ENCODE measurements at places on chromosomes 7 and 10. TPM values are rescaled to one million over a fixed set of nuclear protein-coding genes. Genes with fewer than 3 reads are reported as not detected.
A peak's percentile ranks its signal among the peaks of the same experiment; 100 is the strongest.

DNA sequence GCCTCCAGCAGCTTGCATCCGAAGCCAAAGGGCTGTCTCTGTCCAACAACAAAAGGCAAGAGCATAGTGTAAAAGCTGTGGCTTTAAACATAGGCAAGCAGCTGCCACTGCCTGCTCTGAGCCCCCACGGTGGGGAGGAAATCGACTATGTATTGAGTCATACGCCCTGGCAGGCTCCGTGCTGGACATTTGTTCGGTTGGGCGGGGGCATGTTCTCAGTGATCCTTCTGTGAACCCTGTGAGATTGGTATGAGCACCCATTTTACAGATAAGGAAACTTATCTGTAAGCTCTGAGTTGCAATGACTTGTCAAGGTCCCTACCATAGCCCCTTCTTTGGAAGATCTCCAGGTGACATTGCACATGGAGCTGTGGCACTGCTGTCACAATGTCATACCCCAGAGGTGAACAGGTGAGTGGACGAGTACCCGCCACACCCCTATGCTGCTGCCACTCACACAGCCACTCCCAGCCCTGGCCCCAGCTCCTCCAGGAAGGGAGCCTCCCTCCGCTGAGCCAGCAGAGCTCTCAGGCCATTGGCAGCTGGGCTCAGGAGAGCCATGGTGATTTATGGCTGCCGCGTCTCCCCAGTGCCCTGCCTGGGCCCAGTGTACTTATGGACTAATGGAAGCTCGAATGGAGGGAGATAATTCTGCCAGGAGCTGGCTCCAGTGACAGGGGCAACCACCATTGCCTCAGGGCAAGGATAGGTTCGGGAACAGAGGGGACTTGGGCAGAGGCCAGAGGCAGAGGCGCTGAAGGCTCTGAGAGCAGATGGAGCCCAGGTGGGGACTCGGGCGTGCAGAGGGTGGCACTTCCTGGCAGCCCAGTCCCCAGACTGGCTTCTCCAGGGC is 43.7 kb downstream of the UNC5B start:
- no peaks in the 10 kb centered on the region for H3K36me3 ChIP-seq
- no peaks in the 10 kb centered on the region for H3K27me3 ChIP-seq
- no peaks in the 10 kb centered on the region for H3K4me1 ChIP-seq
- H3K4me3 ChIP-seq = no peak overlapping the region

DNA sequence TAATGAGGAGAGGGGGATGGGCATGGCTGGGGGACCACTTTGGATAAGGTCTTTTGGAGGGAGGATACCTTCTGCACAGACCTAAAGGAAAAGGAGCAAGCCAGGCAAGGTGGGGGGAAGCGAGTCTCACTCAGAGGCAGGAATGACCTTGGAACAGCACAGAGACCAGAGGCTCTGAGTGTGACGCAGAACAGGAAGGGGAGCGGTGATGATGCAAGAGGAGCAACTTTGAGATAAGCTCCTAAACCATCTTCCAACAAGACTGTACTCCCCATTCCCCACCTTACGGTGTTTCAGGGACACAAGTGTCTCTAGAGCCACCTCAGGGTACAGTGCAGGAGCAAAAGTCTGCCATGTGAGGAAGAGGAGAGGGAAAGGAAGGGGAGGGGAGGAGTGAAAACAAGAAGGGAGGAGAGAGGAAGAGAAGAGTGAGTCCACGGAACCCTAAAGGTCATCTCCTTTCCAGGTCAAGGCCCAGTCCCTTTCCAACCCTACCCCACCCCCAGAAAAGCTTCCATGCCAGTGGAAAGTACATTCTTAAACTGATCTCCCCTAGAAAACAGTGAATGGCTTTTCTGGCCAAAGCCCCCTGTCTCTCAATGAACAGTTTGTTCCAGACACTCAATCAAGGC is 54.1 kb downstream of the JAZF1 start:
- H3K27ac ChIP-seq = peak overlapping the region; percentile 47
- DNase-seq = no peak
- H3K27me3 ChIP-seq = no peaks in the 10 kb centered on the region
- H3K4me3 ChIP-seq = no peak overlapping the region

DNA sequence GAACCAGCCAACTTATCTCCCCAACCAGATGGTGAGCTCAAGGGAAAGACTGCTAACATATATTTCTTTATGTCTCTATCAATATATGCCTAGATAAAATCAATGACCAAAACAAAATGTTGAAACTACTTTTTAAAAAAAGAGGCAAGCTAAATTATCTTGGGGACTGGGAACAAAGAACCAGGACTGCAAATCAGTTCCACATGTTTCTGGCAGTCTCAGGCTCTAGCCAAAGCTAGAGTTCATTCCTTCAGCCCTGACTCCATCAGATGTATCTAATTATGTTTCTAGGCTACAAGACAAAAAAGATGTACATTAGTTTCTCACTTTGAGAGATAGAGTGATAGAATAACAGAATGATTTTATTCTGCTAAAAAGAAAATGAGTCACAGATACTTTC is 1290.3 kb upstream of the SORCS1 start:
- H3K4me3 ChIP-seq = no peak overlapping the region
- H3K27ac ChIP-seq = no peak overlapping the region

- peaks cover 5% of the 10 kb centered on the region for H3K27me3 ChIP-seq
- no peaks in the 10 kb centered on the region for H3K36me3 ChIP-seq
- no peak overlapping the region for H3K27ac ChIP-seq
- H3K4me3 ChIP-seq = no peak overlapping the region
- no peaks in the 10 kb centered on the region for H3K4me1 ChIP-seq
Measured at GRCh38 chr10:130631142-130632096, 495.2 kb downstream of the GLRX3 start.

DNA sequence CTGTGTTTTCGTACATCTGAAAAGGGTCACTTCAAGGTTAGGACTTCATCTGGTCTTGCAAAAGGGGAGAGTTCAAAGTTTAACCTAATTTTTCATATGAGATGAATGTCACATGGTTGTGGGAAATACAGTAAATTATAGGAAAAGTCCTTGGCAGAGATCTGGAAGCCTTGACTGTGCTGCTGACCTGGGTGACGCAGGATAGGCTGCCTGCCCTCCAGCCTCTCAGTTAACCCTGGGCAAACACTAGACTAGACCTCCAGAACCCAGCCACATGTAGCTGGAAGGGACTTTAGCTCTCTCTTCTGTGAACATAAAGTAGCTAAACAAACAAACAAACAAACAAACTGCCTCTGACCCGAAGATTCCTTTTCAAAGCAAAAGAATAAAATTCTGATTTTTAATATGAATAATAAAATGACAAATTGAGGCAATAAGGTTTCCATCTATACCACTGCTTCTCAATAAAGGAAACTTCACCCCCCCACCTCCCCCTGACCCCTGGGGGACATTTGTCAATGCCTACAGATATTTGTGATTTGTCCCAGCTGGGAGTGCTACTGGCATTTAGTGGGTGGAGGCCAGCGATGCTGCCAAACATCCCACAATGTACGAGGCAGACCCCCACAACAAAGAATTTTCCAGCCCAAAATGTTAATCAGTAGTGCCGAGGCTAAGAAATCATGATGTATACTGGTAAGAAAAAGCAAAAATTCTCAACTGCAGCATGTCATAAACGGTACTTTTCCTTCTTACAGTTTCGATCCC is 75.2 kb upstream of the PRR15 start:
- H3K27ac ChIP-seq = no peak overlapping the region
- peaks cover 5% of the 10 kb centered on the region for H3K36me3 ChIP-seq
- no peak for DNase-seq

DNA sequence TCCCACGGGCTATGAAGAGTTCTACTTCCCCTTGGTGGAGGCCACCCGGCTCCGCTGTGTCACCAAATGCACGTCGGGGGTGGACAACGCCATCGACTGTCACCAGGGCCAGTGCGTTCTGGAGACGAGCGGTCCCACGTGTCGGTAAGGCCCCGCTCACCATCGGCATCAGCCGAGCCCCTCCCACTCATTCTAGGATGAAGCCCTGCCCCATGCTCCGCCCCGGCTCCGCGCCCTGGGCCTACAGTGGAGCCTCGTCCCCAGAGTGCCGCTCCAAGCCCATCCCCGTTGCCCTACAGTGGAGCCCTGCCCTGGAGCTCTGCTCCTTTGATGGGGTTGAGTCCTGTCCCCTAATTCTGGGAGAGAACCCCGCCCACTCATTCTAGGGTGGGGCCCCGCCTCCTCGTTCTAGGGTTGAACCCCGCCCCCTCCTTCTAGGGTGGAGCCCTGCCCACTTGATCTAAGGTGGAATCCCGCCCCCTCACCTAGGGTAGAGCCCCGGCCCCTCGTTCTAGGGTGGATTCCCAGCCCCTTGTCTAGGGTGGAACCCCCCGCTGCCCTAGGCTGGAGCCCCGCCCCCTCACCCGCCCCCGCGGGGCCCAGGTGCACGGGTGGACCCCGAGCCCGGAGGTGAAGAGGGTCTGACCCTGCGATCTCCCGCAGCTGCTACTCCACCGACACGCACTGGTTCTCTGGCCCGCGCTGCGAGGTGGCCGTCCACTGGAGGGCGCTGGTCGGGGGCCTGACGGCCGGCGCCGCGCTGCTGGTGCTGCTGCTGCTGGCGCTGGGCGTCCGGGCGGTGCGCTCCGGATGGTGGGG is 3.4 kb upstream of the MUC12 start:
- no peak overlapping the region for H3K27ac ChIP-seq
- peaks cover 20% of the 10 kb centered on the region for H3K27me3 ChIP-seq

GRCh38 chr10:99521765-99522469 is 10.8 kb upstream of the NKX2-3 start:
- no peak overlapping the region for H3K4me3 ChIP-seq
- DNase-seq = no peak
- peaks cover 5% of the 10 kb centered on the region for H3K4me1 ChIP-seq
- peaks cover 4% of the 10 kb centered on the region for H3K36me3 ChIP-seq

- no peak overlapping the region for H3K4me3 ChIP-seq
- no peak for DNase-seq
- no peaks in the 10 kb centered on the region for H3K36me3 ChIP-seq
- H3K27ac ChIP-seq = no peak overlapping the region
- no peaks in the 10 kb centered on the region for H3K4me1 ChIP-seq
Measured at GRCh38 chr10:34723750-34724149, 91.3 kb downstream of the PARD3 start.

The PIK3CG gene
- polyA plus RNA-seq = 65.0 TPM

DNA sequence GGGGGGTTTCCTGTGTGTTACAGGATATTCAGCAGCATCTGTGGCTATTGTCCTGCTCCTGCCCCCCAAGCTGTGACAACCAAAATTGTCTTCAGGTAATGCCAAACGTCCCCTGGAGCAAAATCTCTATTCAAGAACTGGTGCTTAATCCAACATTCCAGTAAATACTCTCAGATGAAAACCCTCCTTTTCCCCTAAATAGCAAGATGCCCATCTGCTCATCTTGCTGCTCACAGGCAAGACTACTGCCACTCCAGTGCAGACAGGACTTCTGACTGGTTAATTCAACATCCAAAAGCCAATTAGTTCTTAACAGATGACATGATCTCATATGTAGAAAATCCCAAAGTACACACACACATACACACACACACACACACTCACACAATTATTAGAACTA is 20.5 kb upstream of the JAZF1 start:
- peak overlapping the region; percentile 92 for H3K27ac ChIP-seq
- H3K36me3 ChIP-seq = no peaks in the 10 kb centered on the region
- H3K27me3 ChIP-seq = peaks cover 13% of the 10 kb centered on the region
- peak overlapping the region; percentile 72 for H3K4me3 ChIP-seq
- no peak for DNase-seq

DNA sequence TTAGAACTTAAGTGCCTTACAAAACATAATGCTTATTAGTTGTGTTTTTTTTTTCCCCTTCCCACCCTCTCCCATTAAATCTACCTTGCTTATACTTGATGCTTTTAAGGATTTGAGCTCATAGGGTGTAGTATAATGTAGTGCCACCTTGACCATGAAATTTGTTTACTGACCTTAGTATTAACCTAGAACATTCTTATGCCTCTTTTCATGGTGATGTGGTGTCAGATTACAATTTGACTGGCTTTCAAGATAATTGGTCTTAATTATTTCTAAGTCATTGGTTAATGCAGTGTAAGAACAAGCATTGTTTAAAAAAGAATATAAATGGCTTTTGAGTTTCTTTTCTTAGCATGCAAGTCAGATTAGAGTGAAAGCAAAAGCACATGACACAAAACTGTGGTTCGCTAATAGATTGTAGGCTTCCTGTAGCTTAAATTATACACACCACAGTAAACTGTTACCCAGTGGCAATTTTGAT is 61.8 kb downstream of the ADD3 start:
- H3K27me3 ChIP-seq = no peaks in the 10 kb centered on the region
- no peaks in the 10 kb centered on the region for H3K36me3 ChIP-seq

GRCh38 chr10:20877986-20878983 is 18.8 kb downstream of the NEBL start:
- no peaks in the 10 kb centered on the region for H3K36me3 ChIP-seq
- peaks cover 3% of the 10 kb centered on the region for H3K27me3 ChIP-seq
- no peak overlapping the region for H3K4me3 ChIP-seq
- H3K27ac ChIP-seq = no peak overlapping the region
- no peak for DNase-seq

The HOXA10 gene
- polyA plus RNA-seq = 4.2 TPM

The SEPTIN14 gene
- polyA plus RNA-seq = not detected

- no peaks in the 10 kb centered on the region for H3K36me3 ChIP-seq
- peaks cover 5% of the 10 kb centered on the region for H3K27me3 ChIP-seq
- peaks cover 49% of the 10 kb centered on the region for H3K4me1 ChIP-seq
- no peak for DNase-seq
Measured at GRCh38 chr10:69060127-69060798, 27.6 kb upstream of the SRGN start.

The CD36 gene
- 10.5 TPM for polyA plus RNA-seq

DNA sequence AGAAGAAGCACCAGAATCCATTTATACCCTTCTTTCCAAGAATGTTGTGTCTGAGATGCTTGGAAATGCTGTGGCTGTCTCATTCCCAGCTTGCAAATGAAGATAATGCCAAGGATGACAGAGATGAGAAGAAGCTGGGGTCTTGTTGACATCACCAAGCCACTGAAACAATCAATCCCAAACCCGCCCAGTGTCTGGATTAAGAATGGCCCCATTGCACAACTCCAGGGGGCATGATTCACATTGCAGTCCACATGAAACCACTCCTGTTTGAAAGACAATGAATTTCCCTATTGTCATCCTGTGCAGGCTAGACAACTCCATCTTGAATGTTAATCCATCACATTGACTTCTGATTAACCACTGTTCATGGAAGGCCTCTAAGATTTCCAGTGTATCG is 28.6 kb downstream of the SORBS1 start:
- no peaks in the 10 kb centered on the region for H3K27me3 ChIP-seq
- no peak overlapping the region for H3K4me3 ChIP-seq
- H3K36me3 ChIP-seq = no peaks in the 10 kb centered on the region
- no peak overlapping the region for H3K27ac ChIP-seq
